ENCODE measurements at places on chromosomes 6 and 20. TPM values are rescaled to one million over a fixed set of nuclear protein-coding genes. Genes with fewer than 3 reads are reported as not detected.

The ASIP gene
- 0.68 TPM for polyA plus RNA-seq

The BPIFB1 gene
- polyA plus RNA-seq: not detected

The OR2J3 gene
- not detected for polyA plus RNA-seq

The OLIG3 gene
- polyA plus RNA-seq: not detected

The NNAT gene
- polyA plus RNA-seq: 1.1 TPM

DNA sequence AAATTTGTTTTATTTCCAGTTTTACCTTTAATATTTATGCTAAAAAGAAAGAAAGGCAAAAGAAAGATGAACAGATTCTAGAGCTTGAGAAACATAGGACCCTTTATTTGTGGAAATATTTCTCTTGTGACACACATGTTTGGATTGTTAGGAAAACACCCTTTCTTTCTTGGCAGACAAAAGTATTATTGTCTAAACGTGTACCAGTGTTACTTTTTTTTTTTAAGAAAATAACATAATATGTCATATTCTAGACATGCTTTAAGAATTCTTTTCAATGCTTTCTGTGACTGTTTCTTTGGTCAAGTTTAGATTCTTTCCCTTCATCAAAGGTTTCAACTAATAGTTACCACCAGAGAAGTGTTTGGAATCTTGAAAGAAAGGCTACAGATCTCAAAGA is 183.4 kb upstream of the CNR1 start:
- no peaks in the 10 kb centered on the region for H3K36me3 ChIP-seq
- H3K27me3 ChIP-seq: no peaks in the 10 kb centered on the region
- DNase-seq: no peak
- no peak overlapping the region for H3K4me3 ChIP-seq
- H3K27ac ChIP-seq: no peak overlapping the region
- H3K4me1 ChIP-seq: no peaks in the 10 kb centered on the region

- no peaks in the 10 kb centered on the region for H3K4me1 ChIP-seq
- H3K36me3 ChIP-seq: no peaks in the 10 kb centered on the region
- no peak overlapping the region for H3K4me3 ChIP-seq
- DNase-seq: no peak
These were observed 9.3 kb downstream of the SLC22A1 start for GRCh38 chr6:160130729-160131484.

DNA sequence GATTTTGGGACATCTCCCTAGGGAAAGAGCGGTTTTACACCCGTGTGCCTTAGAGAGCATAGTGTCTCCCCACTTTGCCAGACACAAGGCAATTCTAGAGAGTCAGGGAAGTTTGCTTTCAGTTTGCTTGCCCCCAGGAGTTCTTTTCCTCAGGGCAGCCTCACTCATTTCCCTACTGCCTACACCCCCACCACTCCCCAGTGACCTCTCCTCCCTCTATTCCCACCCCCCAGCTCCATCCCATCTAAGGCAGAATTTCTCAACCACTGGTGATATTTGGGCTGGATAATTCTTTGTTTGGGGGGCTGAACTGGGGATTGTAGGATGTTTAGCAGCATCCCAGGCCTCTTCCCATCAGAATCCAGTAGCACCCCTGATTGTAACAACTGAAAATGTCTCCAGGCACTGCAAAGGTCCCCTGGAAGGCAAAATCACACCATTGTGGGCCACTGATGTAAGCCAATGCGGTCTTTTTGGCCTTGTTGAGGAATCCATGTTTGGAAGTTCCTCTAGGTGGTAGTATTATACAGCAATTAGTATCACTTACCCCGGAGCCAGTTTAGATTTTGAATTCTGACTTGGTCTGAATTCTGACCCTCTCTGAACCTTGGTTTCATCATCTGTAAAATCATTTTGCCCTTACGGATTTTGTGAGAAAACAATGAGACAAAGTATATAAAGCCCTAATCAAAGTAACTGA is 1.3 kb downstream of the EPPIN start:
- no peaks in the 10 kb centered on the region for H3K27me3 ChIP-seq
- H3K4me1 ChIP-seq: no peaks in the 10 kb centered on the region
- no peak for DNase-seq
- no peak overlapping the region for H3K27ac ChIP-seq
- H3K4me3 ChIP-seq: no peak overlapping the region

DNA sequence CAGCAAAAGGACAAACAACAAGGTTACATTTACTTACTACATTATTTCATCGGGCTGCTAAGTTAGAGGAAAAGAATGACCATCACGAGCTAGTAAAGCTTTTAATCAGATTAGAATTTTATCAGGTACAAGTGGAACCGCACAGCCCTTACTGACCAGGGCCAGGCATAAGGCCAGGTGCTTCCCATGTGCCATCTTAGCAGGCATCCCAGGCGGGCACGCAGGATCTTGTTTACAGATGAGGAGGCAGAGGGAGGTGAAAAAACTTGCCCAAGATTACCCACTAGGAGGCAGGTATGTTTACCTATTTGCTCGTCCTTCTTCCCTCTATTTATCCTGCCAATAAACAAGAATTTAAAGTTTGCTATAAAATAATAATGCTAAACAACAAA is 10.7 kb downstream of the EZR start:
- DNase-seq: no peak
- H3K4me3 ChIP-seq: no peak overlapping the region
- H3K4me1 ChIP-seq: no peaks in the 10 kb centered on the region
- no peak overlapping the region for H3K27ac ChIP-seq
- H3K27me3 ChIP-seq: no peaks in the 10 kb centered on the region

- DNase-seq: no peak
- H3K27ac ChIP-seq: no peak overlapping the region
- H3K36me3 ChIP-seq: no peaks in the 10 kb centered on the region
- H3K4me3 ChIP-seq: no peak overlapping the region
These were observed 50.3 kb downstream of the PRR18 start for GRCh38 chr6:166257911-166258318.

- H3K4me3 ChIP-seq: no peak overlapping the region
- H3K27me3 ChIP-seq: no peaks in the 10 kb centered on the region
- DNase-seq: no peak
- H3K4me1 ChIP-seq: no peaks in the 10 kb centered on the region
- H3K36me3 ChIP-seq: no peaks in the 10 kb centered on the region
These were observed 476.9 kb downstream of the KHDRBS2 start for GRCh38 chr6:61809004-61809595.

DNA sequence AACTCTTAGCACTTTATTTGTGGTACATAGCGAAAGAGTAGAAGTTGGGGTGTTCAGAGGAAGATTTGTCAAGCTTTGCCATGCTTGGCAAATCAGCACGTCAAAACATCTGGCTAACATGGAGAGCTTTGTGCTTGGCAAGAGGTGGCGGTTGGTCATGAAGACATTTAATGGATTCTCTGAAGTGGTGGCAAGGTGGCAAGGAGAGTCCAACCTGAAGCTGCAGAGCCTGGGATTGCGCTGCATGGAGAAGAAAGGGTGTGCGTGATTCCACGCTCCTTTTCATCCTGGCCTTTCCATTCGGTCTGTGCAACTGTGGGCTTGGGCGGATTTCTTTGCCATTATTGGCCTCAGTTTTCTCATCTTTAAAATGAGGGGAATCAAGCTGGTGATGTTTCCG is 3.1 kb downstream of the PYGB start:
- H3K36me3 ChIP-seq: no peaks in the 10 kb centered on the region
- H3K4me1 ChIP-seq: peaks cover 33% of the 10 kb centered on the region
- H3K27ac ChIP-seq: no peak overlapping the region
- H3K27me3 ChIP-seq: no peaks in the 10 kb centered on the region
- no peak for DNase-seq

- no peaks in the 10 kb centered on the region for H3K36me3 ChIP-seq
- DNase-seq: no peak
- H3K4me3 ChIP-seq: no peak overlapping the region
- no peak overlapping the region for H3K27ac ChIP-seq
These were observed 99.0 kb upstream of the LGSN start for GRCh38 chr6:63418741-63419140.

DNA sequence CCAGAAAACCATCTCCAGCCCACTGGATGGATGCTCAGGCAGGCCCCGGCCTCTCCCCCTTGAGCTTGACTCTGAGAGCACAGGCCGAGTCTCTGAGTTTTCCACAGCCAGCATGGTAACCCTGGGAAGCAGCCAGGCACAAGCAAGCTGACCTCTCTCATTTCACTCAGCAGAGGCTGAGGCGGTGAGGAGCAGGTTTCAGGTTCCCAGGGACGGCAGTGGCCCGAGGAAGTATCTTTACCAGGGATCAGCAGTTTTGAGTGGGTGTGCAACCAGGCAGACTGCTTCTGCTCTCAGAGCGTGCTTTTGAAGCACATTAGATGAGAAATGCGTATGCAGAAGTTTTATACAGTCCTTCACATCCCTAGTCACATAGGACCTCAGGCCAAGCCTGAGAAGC is 12.6 kb downstream of the HCK start:
- H3K36me3 ChIP-seq: no peaks in the 10 kb centered on the region
- H3K4me1 ChIP-seq: no peaks in the 10 kb centered on the region
- H3K27me3 ChIP-seq: no peaks in the 10 kb centered on the region

DNA sequence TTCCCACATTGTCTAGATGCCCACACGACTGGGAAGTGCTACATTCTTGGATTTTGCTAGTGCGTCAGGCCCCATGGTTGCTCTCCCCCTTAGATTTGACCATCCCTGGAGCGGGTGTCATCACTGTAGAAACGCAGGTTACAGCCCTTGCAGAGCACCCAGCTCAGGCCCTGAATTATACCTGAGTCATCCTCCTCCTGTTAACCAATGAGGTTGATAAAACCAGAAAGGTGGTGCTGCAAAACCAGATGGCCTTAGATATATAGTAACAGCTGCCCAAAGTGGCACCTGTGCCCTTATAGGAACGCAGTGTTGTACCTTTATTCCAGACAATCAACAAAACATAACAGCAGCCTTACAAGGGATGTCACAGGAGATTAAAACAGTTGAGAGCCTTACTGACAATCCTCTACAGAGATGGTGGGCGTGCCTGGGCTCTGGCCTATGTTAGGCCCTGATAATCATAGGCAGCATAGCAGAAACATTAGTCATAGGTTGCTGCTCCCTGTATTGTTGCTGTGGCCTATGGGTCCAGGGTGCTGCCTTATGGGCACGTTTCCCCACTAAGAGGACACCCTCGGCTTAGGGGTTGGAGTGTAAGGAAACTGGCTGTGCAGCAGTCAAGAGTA is 33.6 kb upstream of the HSF2 start:
- no peaks in the 10 kb centered on the region for H3K36me3 ChIP-seq
- H3K4me3 ChIP-seq: no peak overlapping the region
- no peak overlapping the region for H3K27ac ChIP-seq

- no peaks in the 10 kb centered on the region for H3K36me3 ChIP-seq
- no peaks in the 10 kb centered on the region for H3K4me1 ChIP-seq
- no peak for DNase-seq
- peaks cover 2% of the 10 kb centered on the region for H3K27me3 ChIP-seq
These were observed 316.8 kb downstream of the TFAP2C start for GRCh38 chr20:56945901-56946300.

DNA sequence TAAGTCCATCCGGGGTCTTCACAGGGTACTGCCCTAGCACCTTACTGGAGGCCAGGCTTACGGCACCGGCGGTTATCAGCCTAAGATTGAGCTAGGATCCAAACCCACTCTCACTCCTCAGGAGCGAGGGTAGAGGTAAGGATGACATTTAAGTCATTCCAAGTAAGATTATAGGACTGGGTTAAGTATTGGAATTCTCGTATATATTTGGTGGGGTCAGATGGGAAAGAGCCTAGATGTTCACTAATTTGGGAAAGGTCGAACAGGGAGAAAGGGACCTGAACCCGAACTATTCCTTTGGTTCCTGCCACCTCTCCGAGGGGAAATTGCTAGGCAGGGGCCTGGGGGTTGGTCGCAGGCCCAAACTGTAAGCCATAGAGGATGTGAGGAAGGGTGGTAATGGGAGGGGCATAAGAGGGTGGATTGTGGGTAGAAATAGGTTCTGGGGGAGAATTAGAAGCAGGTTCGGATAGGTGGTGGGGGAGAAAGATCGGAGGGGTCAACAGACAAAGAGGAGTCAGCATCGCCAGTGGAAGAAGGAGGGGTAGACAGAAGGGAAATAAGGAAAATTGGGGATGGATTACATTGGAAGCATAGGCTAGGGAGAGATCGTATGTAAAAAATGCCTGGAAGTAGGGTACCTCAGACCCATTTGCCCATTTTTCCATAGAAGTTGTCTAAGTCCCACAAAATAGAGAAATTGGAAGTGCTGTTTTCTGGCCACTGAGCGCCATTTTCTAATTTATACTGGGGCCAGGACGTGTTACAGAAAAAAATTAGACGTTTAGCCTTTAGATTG is 747.1 kb upstream of the ADGRB3 start:
- no peak for DNase-seq
- H3K4me3 ChIP-seq: no peak overlapping the region
- H3K36me3 ChIP-seq: no peaks in the 10 kb centered on the region
- H3K27me3 ChIP-seq: no peaks in the 10 kb centered on the region

DNA sequence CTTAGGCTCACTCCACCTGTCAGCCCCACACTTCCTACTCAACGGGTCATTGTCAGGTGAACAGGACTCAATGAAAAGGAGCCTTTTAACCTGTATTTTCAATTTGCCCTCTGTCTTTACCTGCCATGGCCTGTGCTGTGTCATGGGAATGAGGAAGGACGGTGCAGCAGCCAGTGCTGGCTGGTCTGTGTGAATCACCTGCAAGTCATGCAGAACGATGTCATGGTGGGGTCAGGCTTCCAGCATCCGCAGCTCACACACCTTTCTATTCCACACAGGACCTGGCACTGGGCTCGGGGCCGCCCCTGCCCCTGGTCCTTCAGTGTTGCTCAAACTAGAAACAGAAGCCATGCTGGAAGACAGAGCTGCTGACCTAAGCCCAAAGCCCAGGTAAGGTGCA is 188.7 kb upstream of the GMDS start:
- H3K27me3 ChIP-seq: no peaks in the 10 kb centered on the region
- DNase-seq: no peak
- H3K27ac ChIP-seq: no peak overlapping the region
- H3K4me1 ChIP-seq: peaks cover 4% of the 10 kb centered on the region
- no peaks in the 10 kb centered on the region for H3K36me3 ChIP-seq

DNA sequence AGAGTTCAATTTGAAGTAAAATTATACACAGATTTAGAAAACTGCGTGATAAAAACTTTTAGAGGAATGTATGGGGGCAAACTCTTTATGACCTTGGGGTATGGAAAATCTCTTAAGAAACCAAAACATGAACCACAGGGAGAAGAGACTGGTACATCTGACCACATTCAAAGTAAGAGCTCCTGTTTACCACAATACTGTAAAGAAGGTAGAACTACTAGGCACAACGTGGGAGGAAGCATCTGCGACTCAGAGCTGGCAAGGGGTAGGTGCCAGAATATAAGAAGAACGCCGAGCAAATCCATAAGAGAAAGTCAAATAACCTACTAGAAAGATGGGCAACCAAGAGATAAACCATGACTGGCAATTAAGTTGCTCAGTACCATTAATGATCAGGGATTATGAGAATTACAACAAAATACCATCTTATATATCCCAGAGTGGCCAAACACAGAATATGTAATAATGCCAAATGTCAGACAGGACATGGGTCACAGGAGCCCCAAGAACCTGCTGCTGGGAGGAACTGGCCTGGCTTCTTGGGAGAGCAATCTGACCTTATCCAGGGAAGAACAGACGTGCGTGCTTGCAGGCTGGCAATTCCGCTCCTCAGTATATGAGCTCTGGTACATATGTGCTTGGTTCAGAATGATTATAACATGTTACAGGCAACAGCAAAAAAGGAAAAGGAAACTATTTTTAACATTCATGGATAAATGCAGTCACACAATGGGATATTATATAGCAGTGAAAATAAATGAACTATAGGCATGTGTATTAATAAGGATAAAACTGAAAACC is 50.2 kb downstream of the INSM1 start:
- H3K4me1 ChIP-seq: no peaks in the 10 kb centered on the region
- H3K4me3 ChIP-seq: no peak overlapping the region
- no peak overlapping the region for H3K27ac ChIP-seq
- peaks cover 18% of the 10 kb centered on the region for H3K36me3 ChIP-seq

GRCh38 chr20:32337937-32338661 is 20.0 kb upstream of the ASXL1 start:
- peaks cover 8% of the 10 kb centered on the region for H3K4me1 ChIP-seq
- no peaks in the 10 kb centered on the region for H3K27me3 ChIP-seq
- no peak overlapping the region for H3K27ac ChIP-seq
